Activated CD4-positive, alpha-beta T cell treated with anti-CD3 and anti-CD28 coated beads, Interleukin-2, Interleukin-4, amounts not matched to agents 100 ng/mL and 50 ng/mL, durations not matched to agents 16 hours and 8 hours (primary cell): ENCODE measurements at places on chromosomes 5 and 9.

DNA sequence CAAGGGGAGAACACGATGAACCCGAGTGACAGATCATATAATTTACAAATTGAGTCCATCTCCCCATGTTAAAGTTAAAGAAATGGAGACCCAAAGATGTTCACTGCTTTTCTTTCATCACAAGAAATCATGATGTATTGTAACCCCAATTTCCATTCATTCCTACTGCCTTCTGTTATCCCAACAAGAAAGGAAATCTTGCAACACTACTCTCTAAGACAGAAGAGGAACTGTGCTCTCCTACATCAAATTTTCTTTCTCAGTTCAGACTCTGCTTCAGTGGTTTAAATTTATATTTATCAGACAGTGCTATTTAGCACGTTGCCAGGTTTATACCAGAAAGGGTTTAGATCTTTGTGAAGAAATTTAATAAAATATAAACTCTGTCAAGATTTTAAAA lies 83.8 kb upstream of the RASA1 start:
- DNase-seq: no peak

GRCh38 chr5:150661821-150662596 lies 958 bp downstream of the MYOZ3 start:
- DNase-seq: no peak

GRCh38 chr5:39100851-39101396 lies 26.7 kb upstream of the RICTOR start:
- no peak for DNase-seq

DNA sequence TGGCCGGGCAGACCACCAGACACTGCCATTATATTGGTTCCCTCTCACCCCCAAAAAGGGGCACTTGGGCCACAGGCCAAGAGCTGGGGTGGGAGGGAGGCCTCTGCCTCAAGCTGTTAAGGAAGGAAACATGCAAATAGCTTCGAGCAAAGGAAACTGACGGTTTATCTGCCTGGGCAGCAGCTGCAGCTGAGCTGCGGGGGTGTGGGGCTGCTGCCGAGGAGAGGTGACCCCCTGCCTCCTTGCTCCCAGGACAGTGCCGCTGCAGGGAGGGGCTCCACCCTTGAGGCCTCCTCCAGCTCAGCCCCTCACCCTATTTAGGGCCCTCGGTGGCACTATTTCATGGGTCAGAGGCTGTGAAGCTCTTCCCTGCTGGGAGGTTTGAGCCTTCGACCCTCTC lies 789 bp downstream of the DOK3 start:
- no peak for DNase-seq

GRCh38 chr9:112361601-112362000 lies 18.3 kb upstream of the HSDL2 start:
- DNase-seq: peak; percentile 60

DNA sequence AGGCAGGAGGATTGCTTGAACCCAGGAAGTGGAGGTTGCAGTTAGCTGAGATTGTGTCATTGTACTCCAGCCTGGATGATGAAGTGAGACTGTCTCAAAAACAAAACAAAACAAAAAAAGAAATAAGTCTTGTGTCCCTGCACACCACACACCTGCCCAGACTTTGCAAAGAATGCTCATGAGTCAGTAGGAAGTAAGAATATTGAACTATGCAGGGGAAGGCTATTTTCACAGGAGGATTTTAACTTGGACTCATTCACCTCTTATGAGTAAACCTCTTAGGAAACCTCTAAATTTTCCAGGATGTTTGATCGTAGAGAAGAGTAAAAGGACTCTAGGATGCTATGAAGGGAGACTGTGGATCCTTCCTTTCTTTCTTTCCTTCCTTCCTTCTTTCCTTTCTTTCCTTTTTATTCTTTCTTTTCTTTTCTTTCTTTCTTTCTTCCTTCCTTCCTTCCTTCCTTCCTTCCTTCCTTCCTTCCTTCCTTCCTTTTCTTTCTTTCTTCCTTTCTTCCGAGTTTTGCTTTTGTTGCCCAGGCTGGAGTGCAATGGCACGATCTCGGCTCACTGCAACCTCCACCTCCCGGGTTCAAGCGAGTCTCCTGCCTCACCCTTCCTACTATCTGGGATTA lies 96.7 kb upstream of the CLINT1 start:
- no peak for DNase-seq

DNA sequence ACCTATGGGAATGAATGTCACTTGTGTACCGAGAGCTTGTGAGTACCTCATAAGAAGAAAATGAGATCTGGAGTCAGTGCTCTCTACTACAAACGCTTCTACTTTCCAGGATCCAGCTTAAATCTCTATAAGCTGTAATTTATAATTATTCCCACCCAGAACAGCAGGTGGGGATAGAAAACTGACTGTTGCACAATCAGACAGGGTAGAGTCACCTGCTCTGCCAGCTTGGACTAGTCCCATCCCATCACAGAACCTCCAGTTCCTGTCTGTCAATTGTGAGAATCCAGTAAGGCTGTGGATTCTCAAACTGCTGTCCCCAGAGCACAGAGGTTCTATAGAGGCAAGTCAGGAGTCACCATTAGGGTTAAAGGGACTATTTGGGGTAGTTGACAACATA lies 2.0 kb downstream of the SPINK7 start:
- no peak for DNase-seq

- DNase-seq: no peak
Measured at GRCh38 chr5:142221091-142221860, 103.5 kb downstream of the SPRY4 start.

DNA sequence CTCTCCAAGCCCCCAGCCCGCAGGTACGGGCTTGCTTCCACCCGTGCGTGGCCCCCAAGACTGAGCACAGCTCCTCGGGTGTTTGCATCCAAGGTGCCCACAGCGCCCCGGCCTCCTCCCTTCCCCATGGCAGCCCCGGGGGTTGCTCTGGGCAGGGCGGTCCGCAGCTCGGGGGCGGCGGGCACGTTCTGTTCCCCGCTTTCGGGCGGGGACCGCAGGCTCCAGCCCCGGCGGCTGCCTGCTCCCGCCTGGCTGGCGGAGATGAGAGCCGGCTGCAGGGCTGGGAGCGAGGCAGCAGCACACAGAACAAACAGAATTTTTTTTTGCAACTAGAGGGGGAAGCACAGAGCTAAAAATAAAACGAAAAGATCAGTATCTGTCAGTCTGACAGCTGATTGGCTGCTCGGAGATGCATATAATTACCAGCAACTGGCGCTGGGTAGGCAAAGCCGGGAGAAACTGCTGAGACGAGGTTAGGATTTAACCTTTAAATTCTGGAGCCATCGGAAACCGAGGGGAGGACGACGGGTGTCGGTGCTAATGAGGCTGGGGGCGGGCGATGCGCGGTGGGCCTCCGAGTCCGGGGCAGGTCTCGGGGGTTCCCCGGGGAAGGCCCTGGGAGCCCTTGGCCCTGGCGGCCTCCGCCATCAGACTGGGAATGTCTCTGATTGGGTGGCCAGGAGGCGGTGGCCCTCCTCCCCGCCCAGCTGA lies 142.7 kb upstream of the IER5L start:
- peak; percentile 47 for DNase-seq

- peak; percentile 78 for DNase-seq
Measured at GRCh38 chr5:107486489-107486888, 184.2 kb downstream of the EFNA5 start.

DNA sequence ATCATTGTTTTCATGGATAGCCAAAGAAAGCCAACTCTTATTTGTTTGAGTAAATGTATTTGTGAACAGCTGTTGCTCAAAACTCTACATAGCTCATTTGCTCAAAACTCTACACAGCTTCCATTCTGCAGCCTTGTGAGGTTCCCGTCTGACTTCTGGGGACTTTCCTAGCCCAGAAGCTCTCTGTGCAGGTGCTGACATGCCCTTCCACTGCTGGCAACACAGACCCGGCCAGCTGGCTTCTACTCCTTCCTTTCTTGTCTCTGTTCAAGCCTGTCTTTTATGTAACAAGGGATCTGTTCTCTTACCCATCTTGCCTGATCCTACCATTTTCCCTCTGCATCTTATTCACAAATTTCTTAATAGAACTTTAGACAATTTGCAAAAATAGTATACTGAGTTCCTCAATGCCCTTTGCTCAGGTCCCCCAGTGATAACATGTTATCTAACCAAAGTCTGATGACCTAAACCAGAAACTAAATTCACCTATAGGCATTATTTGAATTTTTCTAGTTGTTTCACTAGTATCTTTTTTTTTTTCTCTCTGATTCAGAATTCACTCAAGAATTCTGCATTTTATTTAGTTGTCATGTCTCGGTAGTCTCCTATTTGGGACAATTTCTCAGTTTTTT lies 556.5 kb upstream of the SEMA6A start:
- no peak for DNase-seq

GRCh38 chr9:122005597-122005996 lies 87.5 kb downstream of the TTLL11 start:
- DNase-seq: no peak

- DNase-seq: no peak
Measured at GRCh38 chr5:145445027-145445426, 390.1 kb downstream of the PRELID2 start.

DNA sequence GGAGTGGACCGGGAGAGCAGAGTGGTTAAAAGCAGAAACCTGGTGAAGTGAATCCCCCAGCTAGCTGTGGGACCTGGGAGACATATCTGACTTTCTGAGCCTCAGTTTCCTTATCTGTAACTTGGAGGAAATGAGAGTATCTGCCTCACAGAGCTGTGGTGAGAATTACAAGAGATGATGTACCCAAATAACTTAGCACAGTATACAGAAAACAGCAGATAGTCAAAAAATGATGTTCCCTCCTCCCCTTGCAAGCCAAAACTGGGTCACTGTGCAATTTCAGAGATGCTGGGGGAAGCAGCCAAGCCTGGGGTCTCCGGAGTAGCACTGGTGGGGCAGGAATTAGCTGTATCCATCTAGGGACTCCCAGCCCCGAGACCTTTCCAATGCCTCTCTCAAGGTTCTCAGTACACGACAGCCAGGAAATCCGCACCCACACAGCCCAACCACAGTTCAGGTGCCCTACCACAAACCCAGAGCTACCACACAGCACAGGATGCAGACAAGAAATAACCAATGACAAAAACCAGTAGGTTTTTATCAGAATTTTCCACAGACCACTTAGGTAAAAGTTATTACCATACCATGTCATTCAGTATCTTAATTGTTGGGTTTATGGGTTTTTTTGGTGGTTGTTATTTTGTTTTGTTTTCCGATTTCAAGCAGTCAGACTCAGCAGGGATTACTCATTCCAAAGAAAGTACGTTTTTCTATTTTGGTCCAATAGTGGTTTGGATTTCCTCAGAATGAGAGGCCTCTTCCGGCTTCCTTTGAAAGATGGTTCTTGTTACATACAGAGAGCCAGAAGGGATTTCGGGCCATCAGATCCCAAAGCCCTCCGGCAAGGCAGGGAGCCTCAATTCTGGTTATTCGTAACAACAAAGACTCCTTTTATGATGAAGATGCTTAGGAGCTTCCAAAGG lies 4.9 kb upstream of the HRH2 start:
- peak; percentile 95 for DNase-seq

- no peak for DNase-seq
Measured at GRCh38 chr5:168137265-168137664, 154.2 kb upstream of the WWC1 start.

DNA sequence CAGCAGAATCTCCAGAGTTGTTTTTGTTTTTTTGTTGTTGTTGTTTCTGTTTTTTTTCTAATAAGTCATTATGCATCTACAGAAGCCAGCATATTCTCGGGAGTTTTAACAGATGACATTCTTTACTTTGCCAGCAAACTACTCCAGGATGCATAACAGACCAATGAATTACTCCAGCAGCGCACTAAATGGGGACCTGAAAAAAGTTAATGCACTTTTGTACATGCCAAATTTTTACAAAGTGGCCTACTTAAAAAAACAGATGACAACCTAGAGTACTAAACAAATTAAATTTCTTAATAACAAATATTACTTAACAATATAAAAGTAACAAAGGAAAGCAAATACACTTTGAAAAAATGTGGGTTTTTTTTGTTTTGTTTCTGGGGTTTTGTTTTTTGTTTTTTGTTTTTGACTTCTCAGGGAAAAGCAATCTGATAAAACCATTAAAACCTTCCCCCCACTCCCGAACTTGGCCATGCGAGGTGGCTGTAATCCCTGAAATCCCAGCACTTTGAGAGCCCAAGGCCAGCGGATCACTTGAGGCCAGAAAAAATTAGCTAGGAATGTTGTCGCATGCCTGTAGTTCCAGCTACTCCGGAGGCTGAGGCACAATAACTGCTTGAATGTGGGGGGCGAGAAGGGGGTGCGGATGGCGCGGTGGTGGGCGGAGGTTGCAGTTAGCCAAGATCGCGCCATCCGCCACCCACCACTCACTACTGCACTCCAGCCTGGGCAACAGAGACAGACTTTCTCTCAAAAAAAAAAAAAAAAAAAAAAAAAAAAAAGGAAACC lies 352.4 kb downstream of the CETN3 start:
- DNase-seq: no peak

DNA sequence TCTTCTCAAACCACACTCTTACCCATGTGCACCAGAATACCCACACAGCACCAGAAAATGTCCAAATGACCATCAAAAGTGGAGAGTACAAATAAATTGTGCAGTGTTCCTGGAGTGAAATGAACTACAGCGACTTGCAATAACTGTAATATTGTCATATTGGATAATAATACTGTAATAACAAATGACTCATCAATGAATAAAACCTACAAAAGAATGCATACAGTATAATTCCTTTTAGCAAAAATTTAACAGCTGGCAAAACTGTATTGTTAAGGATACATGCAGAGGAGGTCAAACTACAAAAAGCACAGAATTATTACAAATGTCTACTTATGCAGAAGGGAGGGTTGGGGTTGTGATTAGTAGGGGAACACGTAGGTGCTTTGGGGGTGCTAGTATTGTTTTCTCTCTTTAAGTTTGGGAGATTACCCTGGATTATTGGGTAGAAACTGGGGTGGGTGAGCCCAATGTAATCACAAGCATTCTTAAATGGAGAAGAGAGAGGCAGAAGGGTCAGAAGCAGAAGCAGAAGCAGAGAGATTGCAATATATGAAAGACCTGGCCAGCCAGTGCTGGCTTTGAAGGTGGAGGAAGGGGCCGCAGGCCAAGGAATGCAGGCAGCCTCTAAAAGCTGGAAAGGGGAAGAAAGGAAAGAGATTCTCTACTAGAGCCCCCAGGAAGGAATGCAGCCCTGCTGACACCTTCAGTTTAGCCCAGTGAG lies 21.8 kb downstream of the IRF1 start:
- no peak for DNase-seq

GRCh38 chr9:35609820-35610163 lies 4.7 kb downstream of the TESK1 start:
- no peak for DNase-seq

DNA sequence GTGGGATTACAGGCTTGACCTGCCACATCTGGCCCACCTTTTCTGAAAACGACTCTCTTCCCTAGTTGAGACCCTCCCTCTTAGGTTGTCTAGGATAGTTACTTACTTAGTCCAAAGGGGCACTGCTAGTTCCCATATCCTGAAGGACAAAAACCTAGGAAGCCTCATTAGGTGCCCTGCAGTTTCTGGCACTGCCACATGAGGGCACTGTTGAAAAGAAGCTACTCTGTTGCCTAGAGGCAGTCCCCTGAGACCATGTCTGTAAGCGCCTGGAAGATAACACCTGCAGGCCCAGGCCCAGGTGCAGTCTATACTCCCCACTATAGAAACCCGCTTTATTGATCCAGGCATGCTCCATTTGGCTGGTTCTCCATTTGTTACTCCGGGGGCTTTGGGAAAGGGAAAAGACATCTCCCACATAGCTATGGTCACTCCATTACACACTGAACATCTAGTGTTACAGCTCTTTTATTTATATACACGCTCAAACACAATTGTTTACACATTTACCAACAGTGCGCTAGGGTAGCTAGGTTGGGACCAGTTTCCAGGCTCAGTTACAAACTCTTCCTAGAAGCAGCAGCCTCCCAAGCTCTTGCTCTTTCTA lies 73.4 kb upstream of the PPARGC1B start:
- DNase-seq: peak; percentile 23

GRCh38 chr9:7094576-7094975 lies 336.8 kb downstream of the KDM4C start:
- no peak for DNase-seq

GRCh38 chr9:114484215-114484853 lies 20.9 kb downstream of the WHRN start:
- peak; percentile 53 for DNase-seq
